ENCODE measurements at places on chromosomes 2 and 18.

DNA sequence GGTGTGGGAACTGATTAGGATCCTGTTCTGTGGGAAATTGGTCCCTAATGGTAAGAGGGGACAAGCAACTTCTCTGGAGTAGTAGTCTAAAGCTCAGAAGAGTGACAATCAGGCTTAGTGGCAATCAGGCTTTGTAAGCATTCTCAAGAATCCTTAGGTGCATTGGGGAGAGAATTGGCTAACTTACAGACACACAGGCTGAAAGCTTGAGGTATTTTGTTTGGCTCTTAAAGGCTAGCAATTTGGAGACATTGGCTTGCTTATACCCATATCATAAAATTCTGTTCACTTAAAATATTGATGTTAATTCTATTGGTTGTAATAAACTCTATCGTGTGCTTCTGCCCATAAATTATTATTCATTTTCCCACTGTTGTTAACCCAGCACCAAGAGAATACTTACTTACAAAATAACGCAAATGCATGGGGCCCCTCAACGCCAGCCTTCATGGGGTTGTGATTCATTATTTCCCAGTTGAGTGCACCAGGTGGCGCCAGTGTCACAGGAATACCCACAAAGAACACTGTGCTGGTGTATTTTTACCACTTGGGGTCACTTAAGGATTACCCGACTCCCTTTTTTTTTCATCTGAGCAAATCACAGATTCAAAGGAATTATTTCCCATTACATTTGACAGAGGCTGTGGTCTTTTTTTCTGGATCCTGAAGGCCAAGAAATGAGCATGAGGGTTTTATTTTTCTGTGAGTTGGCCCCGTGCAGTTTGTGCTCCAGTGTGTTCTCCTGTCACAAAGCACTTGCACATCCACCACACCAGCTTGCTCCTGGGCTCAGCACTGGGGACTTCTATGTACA, 45.5 kb downstream of the DDX1 start:
- peak; percentile 51 for DNase-seq

- DNase-seq: no peak
Measured at GRCh38 chr2:127581516-127582490, 46.3 kb downstream of the MYO7B start.

DNA sequence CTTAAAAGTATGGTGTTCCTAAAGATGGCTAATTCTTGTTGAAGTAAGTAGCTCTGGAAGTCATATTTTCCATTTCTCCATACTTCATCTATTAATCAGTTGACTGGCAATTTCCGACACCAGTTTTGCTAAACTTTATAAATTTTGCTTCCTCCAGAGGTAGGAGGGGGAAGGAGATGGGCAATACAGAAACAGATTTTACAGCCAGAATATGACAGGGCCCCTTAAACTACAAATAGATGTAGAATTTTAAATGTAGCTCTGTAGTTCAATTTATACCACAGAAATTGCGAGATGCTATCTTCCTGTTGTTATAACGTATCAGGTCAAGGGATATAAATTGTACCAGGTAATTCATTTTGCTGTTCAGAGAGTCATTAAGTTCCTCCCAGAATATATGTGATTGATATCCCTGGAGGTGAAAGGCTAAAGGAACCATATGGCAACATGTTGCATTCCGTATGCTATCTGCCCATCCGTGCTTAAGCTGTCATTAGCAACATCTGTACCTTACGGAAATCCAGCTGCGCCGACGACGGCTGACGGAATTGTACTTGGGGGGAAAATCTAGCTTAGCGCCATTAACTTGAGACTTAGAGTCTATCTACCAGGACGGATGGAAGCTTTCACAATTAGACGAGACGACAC, 8.4 kb upstream of the NR4A2 start:
- no peak for DNase-seq

DNA sequence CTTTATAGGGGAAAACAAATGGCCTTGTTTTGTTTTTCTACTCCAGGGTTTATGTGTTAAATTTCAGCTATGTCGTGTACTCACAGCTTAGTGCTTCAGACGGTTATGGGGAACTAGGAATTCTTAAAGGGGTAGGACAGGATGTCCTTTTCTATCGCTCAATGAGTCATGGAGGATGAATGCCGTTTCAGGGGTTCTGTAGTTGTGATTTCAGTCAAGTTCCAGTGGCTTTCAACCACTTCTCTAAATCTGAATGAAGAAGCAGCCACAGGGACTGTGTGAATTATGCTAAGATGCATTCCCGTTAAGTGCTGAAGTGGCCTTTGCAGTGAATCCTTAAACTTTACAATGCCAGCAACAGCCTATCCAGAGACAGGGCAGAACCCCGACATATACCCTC, 1231.7 kb upstream of the ZEB2 start:
- no peak for DNase-seq

GRCh38 chr2:228518-229278, 35.1 kb downstream of the SH3YL1 start:
- no peak for DNase-seq

DNA sequence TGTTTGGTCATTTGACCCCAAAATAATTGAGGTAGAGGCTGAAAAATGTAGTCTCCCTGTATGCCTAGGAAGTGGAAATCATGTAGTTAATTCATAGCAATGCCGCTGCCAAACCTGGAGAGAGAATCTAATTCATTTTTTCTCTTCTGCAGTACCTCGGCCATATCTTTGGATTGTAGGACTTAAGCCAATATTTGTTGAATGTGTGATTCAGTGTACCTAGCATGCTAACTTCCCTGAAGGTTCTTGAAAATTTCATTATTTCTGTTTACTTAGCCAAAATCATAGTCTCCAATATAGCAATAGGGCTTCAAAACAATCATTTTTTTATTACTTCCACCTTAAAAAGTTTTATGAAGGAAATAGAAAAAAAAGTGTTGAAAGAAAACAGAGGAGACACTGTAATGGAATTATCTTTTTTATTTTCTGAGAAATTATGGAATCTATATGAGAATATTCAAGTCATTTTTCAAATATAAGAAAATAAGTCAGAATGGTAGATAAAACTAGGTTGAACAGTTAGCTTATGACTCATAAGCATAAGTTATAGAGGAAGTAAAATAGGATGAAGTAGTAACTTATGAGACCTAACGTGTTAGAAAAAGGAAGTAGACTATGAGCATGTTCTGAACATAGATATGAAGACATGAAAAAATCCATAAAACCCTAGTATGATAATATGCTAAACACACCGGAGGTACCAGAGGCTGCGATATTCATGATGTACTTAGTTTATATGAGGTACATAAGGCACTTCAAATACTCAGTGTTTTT, 35.2 kb upstream of the CDH19 start:
- no peak for DNase-seq

DNA sequence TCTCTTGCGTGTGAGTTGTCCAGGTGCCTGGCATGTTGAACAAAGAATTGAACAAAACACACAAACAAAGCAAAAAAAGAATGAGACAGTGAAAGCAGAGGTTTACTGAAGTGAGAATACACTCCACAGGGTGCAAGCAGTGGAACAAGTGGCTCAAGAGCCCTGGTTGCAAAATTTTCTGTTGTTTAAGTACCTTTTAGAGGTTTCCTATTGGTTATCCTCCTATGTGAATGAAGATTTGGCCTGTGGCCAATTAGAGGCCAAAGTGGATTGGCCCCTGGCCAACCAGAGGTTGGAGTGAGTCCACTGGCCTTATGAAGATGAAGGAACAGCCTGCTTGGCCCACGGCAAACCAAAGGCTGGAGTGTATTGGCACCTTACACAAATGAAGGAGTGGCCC, 1188.5 kb upstream of the NRXN1 start:
- no peak for DNase-seq

DNA sequence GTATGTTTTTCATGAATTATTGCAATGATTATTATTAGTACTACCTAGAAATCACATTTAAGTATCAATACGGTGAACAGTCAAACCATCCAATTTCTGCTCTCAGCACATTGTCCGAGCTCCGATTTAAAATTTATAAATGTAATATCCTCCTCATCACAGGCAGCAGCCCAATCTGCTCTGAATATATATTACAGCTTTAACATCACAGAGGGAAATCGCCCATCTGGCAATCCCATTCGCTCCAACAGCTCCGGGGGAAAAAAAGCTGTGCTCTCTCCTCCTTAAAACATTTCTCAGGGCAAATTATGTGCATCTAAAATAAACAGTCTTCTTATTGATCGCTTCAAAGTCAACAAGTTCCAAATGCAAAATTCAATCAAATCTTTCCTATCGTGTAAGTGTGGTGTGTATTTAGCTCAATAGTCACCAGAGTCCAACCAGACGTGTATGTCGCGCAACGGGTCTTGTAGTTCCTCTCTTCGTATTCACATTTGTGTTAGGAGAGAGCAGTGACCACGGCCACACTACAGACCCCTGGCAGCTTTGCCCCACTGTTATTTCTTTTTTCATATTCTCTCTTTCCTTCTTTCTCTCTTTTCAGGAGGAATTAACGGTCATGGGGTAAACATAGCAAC, 2.4 kb downstream of the FIGN start:
- DNase-seq: no peak

DNA sequence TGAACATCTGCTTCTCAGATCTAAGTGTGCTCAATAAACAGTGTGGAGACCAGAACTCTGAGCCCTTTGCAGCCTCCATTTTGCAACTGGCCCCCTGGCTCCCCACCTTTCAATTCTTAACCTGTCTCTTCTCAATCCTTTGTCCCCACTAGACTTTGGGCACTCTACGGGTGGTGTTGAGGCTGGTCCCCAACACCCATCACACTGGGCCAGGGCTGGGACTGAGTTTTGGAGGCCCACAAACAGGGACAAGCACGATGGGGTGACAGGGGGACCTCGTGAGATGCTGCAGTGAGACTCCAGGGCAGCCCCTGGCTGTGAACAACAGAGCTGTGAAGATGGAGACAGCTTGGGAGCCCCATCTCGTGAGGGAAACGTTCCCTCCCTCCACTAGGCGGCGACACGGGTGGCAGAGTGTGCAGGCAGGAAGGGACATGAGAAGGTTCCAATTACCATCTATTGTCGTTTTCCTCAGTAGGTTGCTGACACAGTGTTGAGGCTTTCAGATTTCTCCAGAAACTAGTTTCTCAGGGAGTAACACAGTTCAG, 1.2 kb downstream of the ANKMY1 start:
- DNase-seq: peak; percentile 68

DNA sequence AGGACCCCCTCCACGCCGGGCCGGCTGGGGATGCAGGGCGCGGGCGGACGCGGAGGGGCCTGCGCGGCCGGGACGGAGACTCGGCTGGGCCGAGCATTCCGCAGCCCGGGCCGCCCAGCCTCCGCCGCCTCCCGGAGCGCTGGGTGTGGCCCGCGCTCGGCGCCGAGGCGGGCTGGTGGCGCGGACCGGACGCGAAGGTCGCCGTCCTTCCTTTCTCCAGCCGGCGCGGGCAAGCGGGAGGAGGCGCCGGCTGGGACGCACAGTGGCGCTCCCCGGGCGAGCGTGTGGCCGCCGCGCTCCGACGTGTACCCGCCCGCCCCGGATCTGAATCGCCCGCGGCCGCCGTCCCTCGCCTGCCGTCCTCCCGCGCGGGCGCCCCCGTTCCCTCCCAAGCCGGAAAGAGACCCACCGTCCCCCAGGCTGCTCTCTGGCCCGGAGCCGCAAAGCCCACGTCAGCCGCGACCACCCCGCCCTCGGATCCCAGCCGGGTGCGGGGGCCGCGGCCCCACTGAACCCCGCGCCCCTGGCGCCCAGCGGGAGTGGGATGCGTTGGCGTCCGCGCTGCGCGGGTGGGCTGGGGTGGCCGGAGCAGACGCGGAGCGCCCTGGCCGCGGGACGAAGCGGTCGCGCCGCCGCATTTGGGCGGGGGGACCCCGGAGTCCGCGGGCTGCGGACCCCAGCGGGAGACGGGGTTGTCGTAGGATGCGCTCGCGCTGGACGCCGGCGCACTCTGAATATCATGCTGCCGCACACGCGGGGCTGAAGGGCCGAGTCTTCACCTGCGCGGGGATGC, 634 bp downstream of the SPATS2L start:
- DNase-seq: peak; percentile 8

DNA sequence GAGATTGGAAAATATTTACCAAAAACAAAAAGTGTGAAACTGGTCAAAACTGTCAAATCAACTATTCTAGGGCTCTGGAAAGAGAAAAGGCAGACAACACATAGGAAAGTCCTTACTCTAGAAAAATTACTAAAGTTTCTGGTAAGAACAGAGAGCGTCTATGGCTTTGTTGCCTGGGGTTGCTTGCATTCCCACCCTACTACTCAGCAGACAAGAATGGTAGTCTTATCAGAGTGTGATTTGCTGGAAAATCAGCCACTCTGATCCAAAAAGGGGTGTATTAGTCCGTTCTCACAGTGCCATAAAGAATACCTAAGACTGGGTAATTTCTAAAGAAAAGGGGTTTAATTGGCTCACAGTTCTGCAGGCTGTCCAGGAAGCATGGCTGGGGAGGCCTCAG, 50.3 kb upstream of the CDH20 start:
- no peak for DNase-seq

GRCh38 chr2:146850746-146851145, 994.1 kb upstream of the ACVR2A start:
- no peak for DNase-seq

GRCh38 chr2:195364015-195364965, 292.7 kb upstream of the SLC39A10 start:
- DNase-seq: no peak

GRCh38 chr2:112465382-112465781, 16.6 kb upstream of the TTL start:
- no peak for DNase-seq

DNA sequence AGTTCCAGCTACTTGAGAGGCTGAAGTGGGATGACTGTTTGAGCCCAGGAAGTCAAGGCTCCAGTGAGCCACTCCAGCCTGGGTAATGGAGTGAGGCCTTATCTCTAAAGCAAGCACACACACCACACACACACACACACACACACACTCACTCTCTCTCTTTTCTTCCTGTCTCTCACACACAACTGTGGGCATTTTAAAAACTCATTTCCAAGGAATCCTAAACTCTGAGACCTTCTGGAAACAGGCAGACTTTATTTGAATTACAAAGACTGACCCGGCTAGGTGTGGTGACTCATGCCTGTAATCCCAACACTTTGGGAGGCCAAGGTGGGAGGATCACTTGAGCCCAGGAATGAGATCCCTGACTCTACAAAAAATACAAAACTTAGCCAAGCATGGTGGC, 21.3 kb downstream of the WDSUB1 start:
- no peak for DNase-seq

DNA sequence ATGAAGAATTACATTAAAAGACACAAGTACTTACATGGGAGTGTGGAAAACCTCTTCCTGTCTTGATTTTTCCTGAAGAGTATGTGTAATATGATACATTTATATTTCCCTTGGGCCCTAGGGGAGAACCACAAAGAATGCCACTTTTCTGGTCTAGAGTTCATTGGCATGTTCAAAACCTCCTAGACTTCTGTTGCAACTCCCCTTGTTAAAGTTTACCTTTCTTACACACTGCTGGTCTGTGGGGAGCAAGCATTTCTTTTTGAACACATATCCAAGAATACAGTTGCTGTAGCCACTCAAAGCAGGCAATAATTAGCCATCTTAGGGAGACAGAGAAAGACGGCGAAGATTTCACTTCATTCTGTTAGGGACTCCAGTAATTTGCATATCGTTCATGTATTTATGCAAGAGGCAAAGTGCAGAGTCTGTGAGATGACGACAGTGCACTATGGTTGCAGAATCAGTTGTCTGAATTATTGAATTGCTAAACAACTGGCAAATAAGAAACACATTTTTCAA, 103.5 kb downstream of the NOL4 start:
- no peak for DNase-seq

Measured in activated gamma-delta T cell treated with Interleukin-2 at 50 U/mL for 16 hours (primary cell).